Sigmoid colon (tissue), 7 donors: ENCODE measurements at places on chromosomes 11 and 22. TPM values are rescaled to one million over a fixed set of nuclear protein-coding genes. Genes with fewer than 3 reads are reported as not detected.

GRCh38 chr11:96196181-96196662 lies 146.8 kb downstream of the MAML2 start:
- H3K36me3 ChIP-seq = no peaks in the 10 kb centered on the region
- DNase-seq = no peak
- no peak overlapping the region for H3K27ac ChIP-seq
- peaks cover 18% of the 10 kb centered on the region for H3K4me1 ChIP-seq
- no peaks in the 10 kb centered on the region for H3K27me3 ChIP-seq
- no peak overlapping the region for H3K4me3 ChIP-seq

PHETA2 gene
- 18.0 TPM for total RNA-seq

DNA sequence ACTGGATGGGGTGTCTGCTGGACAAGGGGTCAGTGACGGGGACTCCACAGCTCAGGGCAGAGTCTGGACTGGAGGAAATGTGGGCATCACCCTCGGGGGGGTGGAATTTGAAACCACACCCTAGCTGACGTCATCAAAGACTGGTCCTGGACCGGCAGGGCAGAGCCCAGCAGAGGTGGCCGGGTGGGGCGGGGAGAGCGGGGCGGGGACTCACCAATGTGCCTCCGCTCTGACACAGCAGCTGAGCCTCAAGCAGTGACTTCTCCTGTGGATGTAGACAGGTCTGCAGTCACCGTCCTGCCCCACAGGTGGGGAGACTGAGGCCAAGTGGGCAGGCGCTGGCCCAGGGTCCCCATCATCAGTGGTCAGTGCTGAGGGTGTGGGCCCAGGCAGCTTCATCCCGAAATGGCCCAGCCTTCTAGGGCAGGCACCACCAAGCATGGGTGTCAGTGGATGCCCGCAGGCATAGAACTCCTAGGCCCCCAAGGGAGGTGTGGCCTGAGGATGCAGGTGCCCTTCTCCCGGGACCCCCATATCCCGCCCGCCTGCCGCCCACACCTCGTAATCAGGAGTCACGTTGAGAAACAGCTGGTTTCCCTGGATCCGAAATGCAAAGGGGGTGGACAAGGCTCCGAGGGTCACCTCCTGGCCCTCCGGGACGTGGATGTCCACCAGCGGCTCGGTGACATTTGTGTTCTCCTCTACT lies 603 bp downstream of the CDHR5 start:
- H3K4me1 ChIP-seq = peaks cover 15% of the 10 kb centered on the region
- no peaks in the 10 kb centered on the region for H3K27me3 ChIP-seq
- H3K36me3 ChIP-seq = no peaks in the 10 kb centered on the region

DNA sequence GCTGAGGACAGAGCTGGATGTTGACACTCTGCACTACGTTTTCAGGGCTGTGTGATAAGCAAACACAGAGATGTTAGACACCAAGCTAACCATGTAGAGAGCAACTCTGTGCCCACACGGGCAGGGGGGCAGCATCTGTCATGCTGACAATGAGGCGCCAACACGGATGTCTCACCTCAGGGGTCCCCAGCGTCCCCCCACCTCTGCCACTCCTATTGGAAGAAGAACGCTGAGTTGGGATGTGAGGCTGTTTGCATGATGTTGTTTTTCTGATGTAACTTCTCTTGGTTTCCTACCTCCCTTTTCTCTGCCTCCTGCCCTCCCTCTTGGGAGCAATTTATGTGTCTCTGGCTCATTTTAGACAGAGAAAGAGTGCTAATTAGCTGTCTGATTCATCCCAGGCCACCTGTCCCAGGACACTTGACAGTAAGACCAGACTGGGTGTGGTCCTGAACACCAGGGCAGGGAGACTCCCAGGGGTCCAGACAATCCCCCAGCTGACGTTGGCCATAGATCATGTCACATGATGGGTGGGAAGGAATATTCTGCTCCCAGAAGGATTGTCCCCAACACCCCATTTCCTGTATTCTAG lies 89.2 kb upstream of the NCAM1 start:
- H3K27me3 ChIP-seq = no peaks in the 10 kb centered on the region
- H3K4me1 ChIP-seq = no peaks in the 10 kb centered on the region
- no peak overlapping the region for H3K4me3 ChIP-seq
- no peak overlapping the region for H3K27ac ChIP-seq
- DNase-seq = no peak
- no peaks in the 10 kb centered on the region for H3K36me3 ChIP-seq

DNA sequence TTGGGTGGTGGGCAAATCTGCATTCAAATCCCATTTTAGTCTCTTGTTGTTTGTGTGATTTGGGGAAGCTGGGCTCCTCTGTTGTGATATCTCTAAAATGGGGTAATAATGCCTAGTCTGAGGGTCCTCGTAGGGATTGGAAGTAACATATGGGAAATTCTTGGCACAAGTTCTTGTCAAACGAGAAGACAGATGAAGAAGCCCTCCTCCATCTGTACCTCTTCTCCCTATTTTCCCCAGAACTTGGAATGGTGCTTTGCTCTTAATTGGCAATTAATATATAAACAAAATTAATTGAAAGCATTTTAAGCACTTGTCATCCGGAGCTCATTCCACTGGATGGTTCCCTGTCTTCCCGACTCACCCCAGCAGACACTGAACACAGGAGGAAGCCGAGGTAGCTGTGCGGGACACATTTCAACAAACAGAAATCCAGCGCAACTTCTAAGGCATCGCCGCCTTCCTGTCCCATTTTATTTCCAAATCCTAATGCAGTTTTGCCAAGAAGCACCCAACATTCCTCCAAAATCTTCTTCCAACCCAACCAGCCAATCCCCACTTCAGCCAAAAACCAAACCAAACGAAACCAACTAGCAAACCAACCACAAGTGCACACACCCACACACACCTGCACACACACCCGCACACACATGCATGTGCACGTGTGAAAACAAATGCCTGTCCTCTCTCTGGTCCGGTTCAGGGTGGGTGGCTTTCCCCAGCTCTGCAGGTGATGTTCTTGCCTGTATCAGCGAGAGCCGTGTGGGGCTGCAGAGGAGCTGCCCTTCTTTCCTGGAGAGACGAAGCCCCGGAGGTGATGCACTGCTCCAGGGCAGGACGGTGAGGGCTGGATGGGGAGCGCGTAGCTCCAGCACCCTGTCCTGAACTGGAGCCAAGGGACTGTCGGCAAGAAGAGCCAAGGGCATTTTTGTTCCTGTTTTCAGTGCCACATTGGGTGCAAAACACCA lies 100.8 kb upstream of the B3GAT1 start:
- H3K4me3 ChIP-seq = no peak overlapping the region
- peak; percentile 50 for DNase-seq
- no peak overlapping the region for H3K27ac ChIP-seq
- H3K27me3 ChIP-seq = peaks cover 4% of the 10 kb centered on the region
- no peaks in the 10 kb centered on the region for H3K36me3 ChIP-seq

OR4S2 gene
- total RNA-seq = not detected
